ENCODE measurements at places on chromosomes 11 and 22. TPM values are rescaled to one million over a fixed set of nuclear protein-coding genes. Genes with fewer than 3 reads are reported as not detected.

GRCh38 chr11:42674436-42674835 lies 637.4 kb upstream of the API5 start:
- DNase-seq = no peak

Gene KRTAP5-9
- not detected for total RNA-seq

- no peak for DNase-seq
Measured at GRCh38 chr22:46295277-46295971, 1.2 kb upstream of the GTSE1 start.

DNA sequence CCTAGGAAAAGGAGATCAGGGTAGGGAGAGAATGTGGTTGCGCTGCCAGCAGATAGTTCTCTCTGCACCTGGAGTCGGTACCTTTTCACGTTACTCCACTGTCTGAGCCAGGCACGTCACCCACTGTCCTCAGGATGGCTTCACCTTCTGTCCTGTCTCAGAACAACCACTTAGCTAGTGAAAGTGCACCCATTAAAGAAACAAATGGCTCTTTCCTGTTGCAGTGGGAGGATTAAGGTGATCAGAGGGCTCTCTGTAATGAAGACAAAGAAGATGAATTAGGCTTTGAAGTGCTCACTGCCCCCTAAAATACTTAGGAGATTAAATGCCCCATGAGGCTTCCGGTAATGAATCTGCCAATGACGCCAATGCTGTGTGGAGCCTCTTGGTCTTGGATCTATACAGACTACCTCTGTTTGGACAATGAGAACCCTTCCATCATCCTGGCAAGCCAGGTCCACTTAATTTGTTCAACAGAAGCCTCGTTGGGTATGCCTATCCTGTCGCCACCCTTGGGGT lies 113.7 kb downstream of the INSC start:
- DNase-seq = no peak

- DNase-seq = no peak
Measured at GRCh38 chr11:61056981-61057380, 45.3 kb upstream of the CD5 start.

GRCh38 chr11:123448823-123449222 lies 18.8 kb downstream of the GRAMD1B start:
- no peak for DNase-seq

- no peak for DNase-seq
Measured at GRCh38 chr11:76997512-76997911, 36.7 kb upstream of the B3GNT6 start.

GRCh38 chr11:101442936-101443521 lies 140.8 kb downstream of the TRPC6 start:
- no peak for DNase-seq

Gene TRIM3
- 12.5 TPM for total RNA-seq

DNA sequence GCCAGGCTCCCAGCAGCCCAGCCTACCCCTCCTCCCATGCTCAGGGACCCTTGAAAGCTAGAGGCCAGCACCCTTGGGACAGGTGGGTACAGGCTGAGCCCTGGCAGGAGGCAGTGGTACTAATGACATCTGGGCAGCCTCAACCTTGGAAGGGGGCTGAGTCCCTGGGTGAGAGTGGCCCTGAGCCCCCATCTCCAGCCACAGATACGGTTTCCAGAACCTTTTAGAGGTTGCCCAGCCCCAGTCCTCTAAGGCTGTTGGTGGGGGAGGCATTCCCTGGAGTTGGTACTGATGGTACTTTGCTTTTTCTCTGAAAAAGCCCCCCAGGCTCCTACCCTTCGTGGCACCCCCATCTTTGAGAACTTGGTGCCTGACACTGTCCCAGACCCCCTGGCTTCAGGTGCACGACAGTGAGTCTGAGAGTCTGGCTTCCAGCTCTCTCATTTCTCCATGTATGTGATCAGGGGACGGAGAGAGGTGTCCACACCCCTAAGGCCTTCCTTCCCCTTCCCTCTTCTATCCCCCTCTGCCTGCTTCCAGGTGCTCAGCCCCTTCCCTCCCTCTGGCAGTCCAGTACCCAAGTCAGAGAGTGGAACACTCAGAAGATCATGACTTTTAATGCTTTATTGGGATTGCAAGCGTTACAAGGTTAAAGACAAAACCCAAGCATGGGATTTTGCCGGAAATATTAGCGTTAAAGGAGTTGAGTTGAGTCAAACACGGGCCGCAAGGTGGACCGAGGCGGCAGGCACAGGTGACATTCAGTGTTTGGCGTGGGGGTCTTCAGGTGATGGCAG lies 10.5 kb downstream of the IGF2 start:
- no peak for DNase-seq

Gene IRF7
- 13.2 TPM for total RNA-seq

Gene IGLL5
- total RNA-seq = not detected

DNA sequence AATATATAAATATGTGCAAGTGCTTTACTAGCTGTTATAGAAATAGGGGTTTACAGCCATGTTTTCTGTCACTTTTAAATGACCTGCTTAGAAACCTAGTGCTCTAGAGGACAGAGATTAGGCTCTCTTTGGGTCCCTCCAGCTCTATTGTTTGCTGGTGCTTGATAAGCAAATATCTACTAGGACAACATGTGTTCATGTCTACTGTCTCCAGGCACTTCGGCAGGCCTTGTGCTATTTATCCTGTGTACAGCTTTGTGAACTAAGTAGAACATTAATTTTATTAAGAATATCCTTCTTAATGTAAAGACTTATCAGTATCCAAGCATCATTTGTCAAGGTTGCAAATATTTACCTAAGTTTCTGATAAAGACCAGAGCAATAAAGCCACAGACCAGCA lies 11.9 kb upstream of the RASSF10 start:
- no peak for DNase-seq

- DNase-seq = no peak
Measured at GRCh38 chr22:17842386-17842785, 68.1 kb upstream of the BID start.

Gene INS
- not detected for total RNA-seq

DNA sequence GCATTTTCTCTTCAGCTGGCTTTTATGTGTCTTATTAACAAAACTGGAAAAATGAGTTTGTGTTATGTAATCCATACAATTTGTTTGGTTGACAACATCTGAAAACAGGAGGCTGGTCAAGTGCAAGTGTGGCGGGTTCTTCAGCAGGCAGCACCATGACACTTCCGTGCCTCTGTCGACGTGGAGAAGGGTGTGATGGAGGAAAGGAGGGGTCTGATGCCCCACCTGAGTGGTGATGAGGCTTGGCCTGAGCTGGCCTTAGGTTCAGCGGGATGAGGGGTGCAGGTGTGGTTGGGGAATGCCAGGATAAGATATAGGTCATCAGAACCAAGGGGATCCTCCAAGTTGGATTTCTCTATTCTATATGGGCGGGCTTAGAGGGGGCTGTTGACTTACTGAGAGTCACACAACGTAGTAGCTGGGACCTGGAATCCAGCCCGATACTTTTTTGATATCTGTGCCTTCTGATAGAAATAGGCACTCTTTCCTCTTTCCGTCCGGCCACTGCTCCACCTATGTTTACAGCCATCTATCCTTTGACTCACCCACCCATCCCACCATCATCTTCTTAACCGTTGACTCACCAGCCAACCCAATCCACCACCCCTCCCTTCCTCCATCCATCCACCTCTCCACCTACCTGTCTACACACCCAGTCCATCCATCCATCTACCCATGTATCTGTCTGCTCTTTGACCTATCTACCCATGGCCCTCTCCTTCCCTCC lies 29.0 kb downstream of the SHANK3 start:
- peak; percentile 39 for DNase-seq

Gene SLC17A6
- total RNA-seq = not detected

GRCh38 chr11:33040862-33041453 lies 1.6 kb downstream of the TCP11L1 start:
- no peak for DNase-seq

- no peak for DNase-seq
Measured at GRCh38 chr11:76918941-76919386, 58.2 kb downstream of the ACER3 start.

GRCh38 chr11:72069787-72070251 lies 10.5 kb downstream of the NUMA1 start:
- peak; percentile 88 for DNase-seq

Gene TOMM22
- total RNA-seq = 66.3 TPM

GRCh38 chr22:43740587-43741270 lies 71.4 kb downstream of the EFCAB6 start:
- no peak for DNase-seq

Gene TMPRSS5
- 0.38 TPM for total RNA-seq

- DNase-seq = no peak
Measured at GRCh38 chr22:20725987-20726558, 47.8 kb upstream of the SERPIND1 start.

DNA sequence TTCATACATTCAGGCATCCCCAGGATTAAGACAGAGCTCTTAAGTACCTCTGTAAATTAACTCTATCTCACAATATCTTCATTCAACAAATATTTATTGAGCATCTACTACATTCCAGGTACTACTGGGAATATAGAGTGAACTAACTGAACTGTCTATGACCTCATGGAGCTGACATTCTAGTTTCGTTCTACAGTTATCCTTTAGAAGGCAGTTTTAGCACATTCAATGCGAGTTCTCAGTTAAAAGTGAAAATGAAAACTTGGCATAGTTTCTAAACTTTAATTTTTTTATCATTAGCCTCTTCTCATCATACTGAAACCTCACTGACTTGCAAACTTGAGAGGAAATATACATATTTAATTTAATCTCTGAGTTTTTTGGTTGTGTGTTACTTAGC lies 10.7 kb upstream of the MS4A6E start:
- DNase-seq = no peak

DNA sequence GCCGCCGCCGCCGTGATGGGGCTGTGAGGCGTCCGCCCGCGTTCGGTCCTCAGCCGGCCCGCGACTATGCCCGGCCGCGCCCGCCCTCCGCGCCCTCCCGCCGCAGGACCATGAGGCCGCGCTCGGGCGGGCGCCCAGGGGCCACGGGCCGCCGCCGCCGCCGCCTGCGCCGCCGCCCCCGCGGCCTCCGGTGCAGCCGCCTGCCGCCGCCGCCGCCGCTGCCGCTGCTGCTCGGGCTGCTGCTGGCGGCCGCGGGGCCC lies 215 bp downstream of the ZNRF3 start:
- no peak for DNase-seq

GRCh38 chr11:132253469-132254264 lies 883.3 kb downstream of the NTM start:
- DNase-seq = no peak

Gene OR5P2
- not detected for total RNA-seq

DNA sequence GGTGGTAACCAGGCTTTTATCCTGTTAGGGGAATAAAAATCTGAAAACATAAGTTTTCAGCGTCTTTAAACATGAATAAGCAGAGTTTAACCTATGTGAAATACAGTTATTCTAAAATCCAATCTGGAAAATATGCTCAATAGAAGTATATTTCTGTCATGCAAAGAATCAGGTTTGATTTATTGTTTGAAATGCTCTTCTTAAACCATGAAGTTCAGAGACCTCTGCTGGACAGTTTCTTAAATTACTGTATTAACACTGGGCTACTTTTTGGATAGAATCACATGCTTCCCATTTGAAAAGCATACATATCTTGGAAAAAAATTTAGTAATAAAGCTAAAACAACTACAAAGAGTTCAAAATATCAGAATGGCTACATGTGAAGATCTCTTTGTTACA lies 25.4 kb downstream of the APIP start:
- no peak for DNase-seq

Gene MMP1
- total RNA-seq = not detected

Gene RHOD
- 62.5 TPM for total RNA-seq

DNA sequence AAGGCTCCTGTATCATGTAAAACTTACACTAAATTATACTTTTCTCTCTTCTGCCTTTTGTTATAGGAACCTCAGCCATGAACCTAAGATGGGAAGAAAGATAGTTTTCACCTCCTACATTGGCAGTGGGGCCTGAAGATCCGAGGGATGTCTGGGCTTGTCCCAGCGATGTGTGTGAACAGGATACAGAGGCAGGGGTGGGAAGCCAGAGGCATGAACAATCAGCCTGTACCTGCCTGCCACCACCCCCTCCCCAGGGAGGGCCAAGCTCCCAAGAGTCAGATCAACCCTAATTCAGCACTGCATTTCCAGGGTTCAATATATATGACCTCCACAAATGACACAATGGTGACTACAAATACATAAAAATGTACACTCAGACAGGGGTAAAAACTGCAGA lies 9.4 kb downstream of the KIAA0930 start:
- no peak for DNase-seq

DNA sequence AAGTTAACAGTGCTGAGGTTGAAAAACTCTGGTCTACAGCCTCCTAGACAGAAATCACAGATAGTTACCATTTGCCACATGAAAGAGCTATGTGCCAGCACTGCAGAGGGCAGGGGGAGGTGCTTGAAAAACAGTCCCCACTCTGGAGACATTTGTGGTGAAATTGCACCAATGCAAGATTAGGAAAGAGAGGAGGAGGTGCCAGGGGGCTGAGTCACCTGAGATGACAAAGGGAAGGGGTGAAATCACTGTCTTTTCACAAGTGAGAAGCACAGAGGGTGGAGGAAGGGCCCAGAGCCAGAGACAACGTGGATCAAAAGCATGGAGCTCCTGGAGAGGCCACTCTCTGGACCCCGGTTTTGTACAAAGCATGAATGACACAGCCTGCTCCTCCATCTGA lies 196.3 kb downstream of the BUD13 start:
- no peak for DNase-seq

Gene ADAMTS15
- total RNA-seq = 45.6 TPM

Gene MED19
- 7.9 TPM for total RNA-seq

DNA sequence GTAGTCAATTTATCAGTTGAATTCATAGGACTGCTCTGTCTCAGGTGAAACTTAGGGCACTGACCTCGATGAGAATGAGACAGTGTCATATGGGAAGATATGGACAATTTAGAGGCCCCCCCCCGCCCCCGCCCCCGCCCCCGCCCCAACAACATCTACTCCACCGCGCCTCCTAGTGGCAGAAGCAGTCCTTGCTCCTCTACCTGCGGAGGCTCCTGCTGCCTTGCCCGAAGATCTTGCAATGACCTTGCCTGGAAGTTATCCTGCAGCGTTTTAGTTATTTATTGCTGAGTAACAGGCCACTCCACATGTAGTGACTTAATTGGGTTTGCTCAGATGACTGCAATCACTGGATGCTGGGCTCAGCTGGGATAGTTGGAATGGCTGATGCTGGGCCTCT lies 15.2 kb downstream of the SERPINH1 start:
- DNase-seq = no peak

Gene C11orf21
- total RNA-seq = 47.1 TPM

DNA sequence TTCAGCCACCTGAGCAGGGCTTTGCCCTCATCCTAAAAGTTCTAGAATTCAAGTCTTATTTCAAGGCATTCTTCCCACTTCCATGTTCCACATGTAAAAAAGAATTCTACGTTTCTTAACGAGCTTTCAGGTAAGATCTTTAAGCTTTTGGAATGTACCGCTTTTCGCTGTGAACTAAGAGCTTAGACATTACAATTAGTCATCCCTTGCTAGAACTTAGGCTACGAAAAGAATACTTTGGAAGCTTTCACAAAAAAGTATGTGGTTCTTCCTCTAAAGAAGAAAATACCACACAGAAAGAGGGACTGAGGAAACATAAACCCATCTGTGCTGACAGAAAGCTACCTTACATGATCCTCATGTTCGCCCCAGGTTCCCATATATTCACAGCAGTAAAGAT lies 1.9 kb downstream of the NUMA1 start:
- no peak for DNase-seq

Gene ISX
- total RNA-seq = not detected

Gene MUS81
- total RNA-seq = 35.5 TPM

- no peak for DNase-seq
Measured at GRCh38 chr22:46113910-46114517, 36.3 kb upstream of the PPARA start.

Measured in Right ventricle myocardium inferior (tissue), 1 donor.